GM23248 (cell line): ENCODE measurements at places on chromosomes 1 and 21. TPM values are rescaled to one million over a fixed set of nuclear protein-coding genes. Genes with fewer than 3 reads are reported as not detected.
A peak's percentile ranks its signal among the peaks of the same experiment; 100 is the strongest.

Gene VWA5B1
- polyA plus RNA-seq, result not detected in 2 replicates

Gene ARHGEF10L
- polyA plus RNA-seq, result 6.0 TPM in 2 replicates

DNA sequence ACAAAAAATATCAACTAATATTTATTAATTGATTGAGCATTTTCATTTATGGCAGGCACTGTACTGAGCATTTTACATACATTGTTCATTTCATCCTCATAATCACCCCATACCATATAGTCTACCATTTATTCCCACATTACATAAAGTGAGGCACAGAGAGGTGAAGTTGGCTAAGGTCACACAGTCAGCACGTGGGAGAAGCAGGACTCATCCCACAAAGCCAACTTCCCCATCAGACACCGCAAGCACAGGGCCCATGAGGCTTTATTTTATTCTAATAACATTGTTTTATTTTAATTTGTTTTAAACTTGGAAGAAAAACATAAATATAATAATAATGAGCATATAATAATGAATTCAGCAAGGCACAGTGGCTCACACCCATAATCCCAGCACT is 43.1 kb upstream of the CAPZB start:
- H3K27ac ChIP-seq, result no peak overlapping the region
- no peaks in the 10 kb centered on the region for H3K4me1 ChIP-seq
- no peak for DNase-seq
- no peaks in the 10 kb centered on the region for H3K36me3 ChIP-seq
- H3K27me3 ChIP-seq, result no peaks in the 10 kb centered on the region

- H3K4me1 ChIP-seq, result peaks cover 37% of the 10 kb centered on the region
- peak overlapping the region; percentile 17 for H3K27ac ChIP-seq
- H3K36me3 ChIP-seq, result no peaks in the 10 kb centered on the region
- no peak overlapping the region for H3K4me3 ChIP-seq
- DNase-seq, result peak; percentile 56
- H3K27me3 ChIP-seq, result no peaks in the 10 kb centered on the region
These were observed 444.2 kb downstream of the SETD4 start for GRCh38 chr21:35616090-35616489.

GRCh38 chr21:31589820-31590219 is 69.7 kb upstream of the SOD1 start:
- H3K4me1 ChIP-seq, result no peaks in the 10 kb centered on the region
- peaks cover 15% of the 10 kb centered on the region for H3K27me3 ChIP-seq
- no peaks in the 10 kb centered on the region for H3K36me3 ChIP-seq
- H3K4me3 ChIP-seq, result no peak overlapping the region
- DNase-seq, result no peak
- no peak overlapping the region for H3K27ac ChIP-seq

- H3K4me1 ChIP-seq, result no peaks in the 10 kb centered on the region
- H3K4me3 ChIP-seq, result no peak overlapping the region
- H3K27me3 ChIP-seq, result no peaks in the 10 kb centered on the region
- H3K36me3 ChIP-seq, result no peaks in the 10 kb centered on the region
- DNase-seq, result no peak
These were observed 219.2 kb downstream of the RYR2 start for GRCh38 chr1:237261198-237261597.

GRCh38 chr1:95232646-95233318 is 1.2 kb upstream of the RWDD3 start:
- peak; percentile 32 for DNase-seq
- H3K4me1 ChIP-seq, result peaks cover 14% of the 10 kb centered on the region
- H3K4me3 ChIP-seq, result peak overlapping the region; percentile 90
- no peaks in the 10 kb centered on the region for H3K27me3 ChIP-seq

DNA sequence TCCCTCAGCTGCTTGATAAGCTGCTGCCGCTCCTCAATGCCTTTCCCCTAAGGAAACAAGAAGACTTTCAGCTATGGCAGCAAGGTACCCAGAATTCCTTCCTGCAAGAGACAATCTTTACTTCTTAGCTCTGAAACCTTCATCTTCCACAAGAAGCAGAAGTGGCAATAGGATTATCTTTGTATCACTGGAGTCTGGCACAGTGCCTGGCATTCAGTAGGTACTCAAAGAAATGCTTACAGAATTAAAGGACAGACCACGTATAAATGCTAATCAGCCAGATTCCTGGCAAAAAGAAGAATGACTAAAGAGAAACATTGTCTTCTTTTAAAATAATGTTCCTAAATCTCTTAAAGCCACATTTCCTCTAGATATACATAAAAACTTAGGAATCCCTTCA is 43.7 kb downstream of the SLC27A3 start:
- DNase-seq, result no peak
- no peak overlapping the region for H3K27ac ChIP-seq
- no peak overlapping the region for H3K4me3 ChIP-seq
- H3K27me3 ChIP-seq, result no peaks in the 10 kb centered on the region

DNA sequence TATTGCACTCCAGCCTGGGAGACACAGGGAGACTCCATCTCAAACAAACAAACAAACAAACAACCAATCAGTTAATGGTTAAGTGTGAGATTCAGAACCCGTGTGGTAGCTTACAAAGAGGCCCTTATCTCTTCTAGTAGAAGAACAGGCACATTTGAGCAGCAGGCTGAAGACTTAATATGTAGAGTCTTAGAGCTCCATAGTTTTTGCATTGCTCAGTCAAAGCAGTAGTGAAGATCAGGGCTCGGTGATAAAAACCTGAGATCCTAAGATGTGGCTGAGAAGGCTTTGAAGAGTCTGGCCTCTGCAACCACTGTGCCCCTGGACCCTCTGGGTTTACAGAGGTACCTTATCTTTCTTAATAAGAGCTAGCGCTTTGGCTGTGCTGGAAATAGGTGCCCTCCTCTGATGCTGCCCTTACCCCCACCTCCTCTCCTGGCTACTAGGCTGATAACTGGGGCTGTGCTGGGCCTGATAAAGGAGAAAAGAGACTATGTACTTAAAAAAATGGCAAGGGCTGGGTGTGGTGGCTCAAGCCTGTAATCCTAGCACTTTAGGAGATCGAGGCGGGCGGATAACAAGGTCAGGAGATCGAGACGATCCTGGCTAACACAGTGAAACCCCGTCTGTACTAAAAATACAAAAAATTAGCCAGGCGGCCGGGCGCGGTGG is 10.5 kb upstream of the UCK2 start:
- no peaks in the 10 kb centered on the region for H3K27me3 ChIP-seq
- H3K4me3 ChIP-seq, result no peak overlapping the region
- no peaks in the 10 kb centered on the region for H3K36me3 ChIP-seq
- DNase-seq, result no peak

DNA sequence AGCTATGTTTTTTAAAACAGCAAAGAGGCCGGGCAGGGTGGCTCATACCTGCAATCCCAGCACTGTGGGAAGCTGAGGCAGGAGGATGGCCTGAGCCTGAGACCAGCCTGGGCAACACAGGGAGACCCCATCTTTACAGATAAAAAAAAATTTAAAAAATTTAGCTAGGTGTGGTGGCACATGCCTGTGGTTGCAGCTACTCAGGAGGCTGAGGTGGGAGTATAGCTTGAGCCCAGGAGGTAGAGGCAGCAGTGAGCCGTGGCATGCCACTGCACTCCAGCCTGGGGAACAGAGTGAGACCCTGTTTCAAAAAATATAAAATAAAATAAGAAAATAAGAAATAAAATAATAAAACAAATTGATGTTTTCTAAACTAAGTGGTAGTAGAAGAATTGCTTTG is 8.4 kb downstream of the SLC35A3 start:
- no peaks in the 10 kb centered on the region for H3K27me3 ChIP-seq
- no peak overlapping the region for H3K27ac ChIP-seq
- H3K4me3 ChIP-seq, result no peak overlapping the region
- no peaks in the 10 kb centered on the region for H3K4me1 ChIP-seq
- H3K36me3 ChIP-seq, result peaks cover 18% of the 10 kb centered on the region; the same call in 1 of the 2 replicates

GRCh38 chr1:39360731-39361130 is 130.7 kb upstream of the BMP8A start:
- no peak overlapping the region for H3K27ac ChIP-seq
- no peaks in the 10 kb centered on the region for H3K27me3 ChIP-seq
- H3K4me3 ChIP-seq, result no peak overlapping the region
- DNase-seq, result peak; percentile 11

DNA sequence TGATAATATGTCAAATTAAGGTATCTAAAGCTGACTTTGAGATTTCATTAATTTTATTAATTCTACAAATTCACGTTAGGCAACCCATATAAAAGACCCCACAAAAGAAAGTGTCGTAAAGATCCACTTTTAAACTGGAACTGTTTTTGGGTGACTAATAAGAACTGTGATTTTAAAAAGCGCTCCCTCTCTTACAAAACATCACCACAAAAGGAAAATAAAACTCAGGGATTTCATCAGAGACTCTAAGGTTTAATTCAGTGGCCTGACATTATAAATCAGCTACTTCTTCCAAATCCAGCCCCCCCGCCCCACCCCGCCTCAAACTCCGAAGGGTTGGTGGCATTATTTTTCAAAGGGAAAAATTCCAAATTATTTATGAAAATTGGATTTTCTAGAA is 2.7 kb downstream of the COL24A1 start:
- H3K27me3 ChIP-seq, result no peaks in the 10 kb centered on the region
- DNase-seq, result peak; percentile 34

GRCh38 chr1:93348104-93348728 is 2.5 kb downstream of the DR1 start:
- H3K27me3 ChIP-seq, result no peaks in the 10 kb centered on the region
- H3K36me3 ChIP-seq, result no peaks in the 10 kb centered on the region
- H3K27ac ChIP-seq, result no peak overlapping the region
- H3K4me3 ChIP-seq, result peak overlapping the region; percentile 99

- no peak for DNase-seq
- H3K4me3 ChIP-seq, result no peak overlapping the region
- no peaks in the 10 kb centered on the region for H3K27me3 ChIP-seq
- H3K36me3 ChIP-seq, result no peaks in the 10 kb centered on the region
- no peaks in the 10 kb centered on the region for H3K4me1 ChIP-seq
- H3K27ac ChIP-seq, result no peak overlapping the region
These were observed 88.6 kb downstream of the GPATCH2 start for GRCh38 chr1:217542136-217542777.

GRCh38 chr1:207884266-207885029 is 26.5 kb downstream of the CD34 start:
- DNase-seq, result no peak
- H3K36me3 ChIP-seq, result no peaks in the 10 kb centered on the region

- no peak overlapping the region for H3K27ac ChIP-seq
- H3K27me3 ChIP-seq, result no peaks in the 10 kb centered on the region
- DNase-seq, result no peak
These were observed 7.7 kb downstream of the ARMH1 start for GRCh38 chr1:44681905-44682882.

DNA sequence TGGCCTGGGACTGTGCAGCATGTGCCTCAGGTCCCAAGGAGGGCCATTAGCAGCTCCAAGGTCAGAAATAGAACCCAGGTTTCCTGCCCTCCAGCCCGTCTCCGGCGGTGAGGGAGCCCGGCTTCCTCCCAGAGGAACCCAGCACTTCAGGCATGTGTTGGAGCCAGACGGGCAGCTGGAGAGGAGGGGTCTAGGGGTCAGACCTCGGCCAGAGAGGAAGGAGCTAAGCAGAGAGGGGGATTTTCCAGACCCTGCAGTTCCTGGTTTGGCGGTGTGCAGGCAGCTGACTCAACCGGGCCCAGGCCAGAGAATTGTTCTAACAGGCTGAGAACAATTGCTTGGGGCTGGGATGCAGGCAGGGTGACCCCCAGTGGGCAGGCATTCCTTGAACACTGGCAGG is 37.1 kb downstream of the HSPG2 start:
- no peak overlapping the region for H3K4me3 ChIP-seq
- DNase-seq, result no peak
- peaks cover 17% of the 10 kb centered on the region; the same call in 1 of the 2 replicates for H3K36me3 ChIP-seq
- H3K27me3 ChIP-seq, result no peaks in the 10 kb centered on the region
- peaks cover 71% of the 10 kb centered on the region for H3K4me1 ChIP-seq
- peak overlapping the region; percentile 96 for H3K27ac ChIP-seq

DNA sequence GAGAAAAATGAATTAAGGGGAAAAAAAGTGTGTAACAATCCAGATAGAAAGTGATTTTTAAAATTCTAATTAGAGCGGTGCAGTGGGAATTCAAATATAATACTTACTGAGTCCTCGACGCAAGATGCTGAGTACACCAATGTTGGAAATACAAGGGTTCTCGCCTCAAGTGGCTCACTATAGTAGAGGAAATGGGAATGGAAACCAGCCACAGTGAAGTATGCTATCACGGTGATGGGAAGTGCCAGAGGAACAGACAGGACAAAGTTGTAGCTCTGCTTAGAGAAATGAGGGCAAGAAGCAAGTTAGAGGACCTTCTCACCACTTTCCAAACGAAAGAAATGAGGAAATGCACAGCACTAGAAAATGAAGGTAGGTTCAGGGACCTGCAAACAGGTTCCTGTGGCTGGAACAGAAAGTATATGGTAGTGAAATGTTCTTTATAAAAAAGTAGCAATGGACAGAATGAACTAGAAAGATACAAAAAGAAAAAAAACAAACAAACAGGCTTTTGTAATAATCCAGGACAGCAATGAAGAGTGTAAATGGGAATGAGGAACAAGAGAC is 13.5 kb downstream of the EGLN1 start:
- peak overlapping the region; percentile 57 for H3K4me3 ChIP-seq
- DNase-seq, result no peak
- H3K36me3 ChIP-seq, result peaks cover 4% of the 10 kb centered on the region; the same call in 1 of the 2 replicates

DNA sequence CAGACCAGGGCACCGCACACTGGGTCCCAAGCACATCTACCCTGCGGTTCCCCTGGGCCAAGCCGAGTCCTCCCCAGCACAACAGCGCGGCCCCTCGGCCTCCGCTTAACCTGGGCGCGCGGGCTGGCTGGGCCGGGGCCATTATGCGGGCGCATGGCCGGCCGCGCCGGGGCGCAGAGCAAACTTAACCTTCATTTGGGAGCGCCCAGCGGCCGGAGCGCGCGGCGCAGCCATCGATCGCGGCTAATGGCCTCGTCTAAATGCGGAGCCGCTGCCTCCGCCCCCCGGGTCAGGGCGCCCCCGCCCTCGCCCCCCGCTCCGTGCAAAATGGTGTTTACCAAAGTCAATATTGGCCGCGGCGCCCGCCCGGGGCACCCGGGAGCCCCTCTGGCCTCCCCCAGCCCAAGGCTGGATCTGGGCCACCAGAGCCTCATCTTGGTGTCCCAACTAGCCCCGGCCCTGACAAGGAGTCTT is 272.1 kb downstream of the TRABD2B start:
- H3K36me3 ChIP-seq, result no peaks in the 10 kb centered on the region
- peak; percentile 42 for DNase-seq
- H3K27ac ChIP-seq, result no peak overlapping the region
- H3K27me3 ChIP-seq, result peaks cover 48% of the 10 kb centered on the region

- H3K27ac ChIP-seq, result no peak overlapping the region
- no peak for DNase-seq
- H3K36me3 ChIP-seq, result no peaks in the 10 kb centered on the region
- peaks cover 36% of the 10 kb centered on the region for H3K27me3 ChIP-seq
These were observed 9.7 kb upstream of the ADGRB2 start for GRCh38 chr1:31773861-31774260.

DNA sequence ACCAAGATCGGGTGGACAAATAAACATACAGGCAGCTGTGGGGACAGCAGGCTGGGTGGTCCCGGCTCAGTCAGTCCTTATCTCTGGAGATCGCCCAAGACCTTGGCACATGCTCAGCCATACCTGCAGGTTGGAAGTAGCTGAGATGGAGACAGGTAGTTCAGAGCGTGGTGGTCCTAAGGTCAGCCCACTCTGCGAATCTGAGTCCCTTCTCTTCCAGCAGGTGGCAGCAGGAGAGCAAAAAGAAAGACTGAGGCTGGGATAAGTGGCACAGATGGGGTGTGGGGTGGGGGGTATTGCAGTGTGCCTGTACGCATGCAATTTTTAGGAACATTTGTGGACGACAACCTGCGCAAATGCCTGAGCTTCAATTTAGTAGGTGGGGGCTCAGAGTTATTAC is 104.9 kb downstream of the TENT5C start:
- H3K27me3 ChIP-seq, result no peaks in the 10 kb centered on the region
- H3K4me3 ChIP-seq, result no peak overlapping the region
- no peaks in the 10 kb centered on the region for H3K4me1 ChIP-seq
- no peaks in the 10 kb centered on the region for H3K36me3 ChIP-seq

GRCh38 chr1:26827663-26828062 is 1.2 kb downstream of the ZDHHC18 start:
- peaks cover 5% of the 10 kb centered on the region; the same call in 1 of the 2 replicates for H3K4me1 ChIP-seq
- H3K4me3 ChIP-seq, result peak overlapping the region; percentile 78
- peak; percentile 30 for DNase-seq
